ACHN (cell line): ENCODE measurements at places on chromosomes 2 and 18.

DNA sequence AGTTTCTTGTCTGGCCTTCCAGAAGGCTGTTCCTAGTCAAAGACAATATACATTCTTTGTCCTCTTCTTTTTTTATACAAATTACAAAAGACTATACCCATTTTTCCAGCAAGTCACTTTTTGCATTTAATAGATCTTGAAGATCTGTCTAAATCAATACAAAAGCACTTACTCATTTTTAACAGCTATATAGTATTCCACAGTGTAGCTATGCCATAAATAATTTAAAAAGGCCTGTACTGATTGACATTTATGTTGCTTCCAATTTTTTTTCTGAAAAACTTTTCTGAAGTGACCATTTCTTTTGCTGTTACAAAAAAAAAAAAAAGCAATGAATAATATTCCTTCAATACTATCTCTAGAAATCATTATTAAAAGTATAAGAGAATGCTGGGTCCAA lies 30.3 kb upstream of the HNRNPLL start:
- no peak for DNase-seq

DNA sequence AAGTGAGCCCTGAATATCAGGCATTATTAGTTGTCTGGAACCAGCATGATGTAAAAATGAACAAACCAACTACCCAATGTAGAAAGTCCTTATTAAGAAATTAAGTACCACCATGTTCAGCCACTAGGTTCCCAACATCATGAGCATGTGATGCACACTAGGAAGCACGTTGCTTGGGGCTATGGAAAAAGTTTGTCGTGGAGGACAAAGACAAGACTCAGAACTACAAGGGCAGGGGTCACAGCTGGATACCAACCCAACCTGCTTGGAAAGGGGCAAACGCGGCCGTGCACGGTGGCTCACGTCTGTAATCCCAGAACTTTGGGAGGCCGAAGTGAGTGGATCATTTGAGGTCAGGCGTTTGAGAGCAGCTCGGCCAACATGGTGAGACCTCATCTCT lies 64.0 kb downstream of the ADNP2 start:
- no peak for DNase-seq

DNA sequence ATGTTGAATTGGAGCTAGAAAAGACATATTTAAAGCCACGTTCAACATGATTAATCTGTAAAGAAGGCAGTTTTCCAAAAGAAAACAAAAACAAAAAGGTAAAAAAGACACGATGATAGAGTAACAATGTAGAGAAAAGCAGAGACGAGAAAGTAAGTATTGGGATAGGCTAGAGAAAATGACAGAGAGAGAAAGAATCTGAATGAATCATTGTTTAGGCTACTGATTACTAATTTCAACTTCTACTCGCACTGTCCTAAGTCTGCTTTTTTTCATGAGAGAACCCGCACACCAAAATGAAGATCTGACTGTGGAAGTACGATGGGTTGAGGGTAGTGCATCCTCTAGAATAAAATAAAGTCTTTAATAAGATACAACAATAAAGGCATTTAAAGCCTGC lies 1599.2 kb upstream of the TMEFF2 start:
- peak; percentile 30 for DNase-seq

DNA sequence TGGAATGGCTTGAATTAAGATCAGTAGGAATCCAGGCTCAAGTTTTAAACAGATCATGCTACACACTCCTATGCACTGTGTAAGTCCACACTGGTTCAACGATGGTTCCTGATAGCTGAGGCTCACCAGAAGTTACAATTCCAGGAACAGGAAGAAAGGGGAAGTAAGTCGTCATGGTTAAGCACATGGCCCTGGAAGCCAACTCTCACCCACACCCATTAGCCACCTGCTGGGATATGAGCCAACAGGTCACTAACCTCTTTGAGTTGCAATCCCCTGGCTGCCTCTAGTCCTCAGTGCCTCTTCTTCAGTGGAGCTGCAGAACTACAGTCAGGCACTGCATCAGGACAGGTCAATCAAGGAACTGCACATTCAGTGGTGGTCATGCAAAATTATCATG lies 133.5 kb downstream of the TMEM182 start:
- DNase-seq: no peak

DNA sequence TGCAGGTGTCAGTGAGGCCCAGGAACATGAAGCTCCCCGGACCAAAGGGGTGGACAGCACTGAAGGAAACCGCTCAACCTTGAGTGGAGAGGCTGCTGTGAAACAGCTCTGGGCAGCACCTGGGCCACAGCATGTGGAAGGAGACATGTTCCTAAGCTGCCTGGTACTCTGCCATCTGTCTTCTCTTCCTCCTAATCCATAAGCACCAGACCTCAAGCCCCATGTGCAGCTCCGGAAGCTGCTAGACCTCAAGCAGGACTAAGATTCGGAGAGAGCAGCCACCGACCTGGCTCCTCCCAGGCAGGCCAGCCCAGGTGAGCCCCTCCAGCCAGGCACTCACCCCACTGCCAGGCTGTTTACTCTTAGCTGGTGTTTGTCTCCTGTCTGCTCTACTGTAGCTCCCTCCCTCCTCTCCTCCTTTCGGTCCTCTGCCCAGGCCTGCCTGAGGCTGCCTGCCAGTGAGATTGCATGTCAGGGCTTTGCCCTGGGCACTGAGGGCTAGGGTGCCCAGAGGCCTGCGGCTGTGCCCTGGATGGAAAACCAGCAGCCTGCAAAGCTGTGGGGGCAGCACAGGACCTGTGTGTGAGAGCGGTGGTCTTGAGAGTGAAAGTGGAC lies 53.7 kb downstream of the BCL11A start:
- no peak for DNase-seq

DNA sequence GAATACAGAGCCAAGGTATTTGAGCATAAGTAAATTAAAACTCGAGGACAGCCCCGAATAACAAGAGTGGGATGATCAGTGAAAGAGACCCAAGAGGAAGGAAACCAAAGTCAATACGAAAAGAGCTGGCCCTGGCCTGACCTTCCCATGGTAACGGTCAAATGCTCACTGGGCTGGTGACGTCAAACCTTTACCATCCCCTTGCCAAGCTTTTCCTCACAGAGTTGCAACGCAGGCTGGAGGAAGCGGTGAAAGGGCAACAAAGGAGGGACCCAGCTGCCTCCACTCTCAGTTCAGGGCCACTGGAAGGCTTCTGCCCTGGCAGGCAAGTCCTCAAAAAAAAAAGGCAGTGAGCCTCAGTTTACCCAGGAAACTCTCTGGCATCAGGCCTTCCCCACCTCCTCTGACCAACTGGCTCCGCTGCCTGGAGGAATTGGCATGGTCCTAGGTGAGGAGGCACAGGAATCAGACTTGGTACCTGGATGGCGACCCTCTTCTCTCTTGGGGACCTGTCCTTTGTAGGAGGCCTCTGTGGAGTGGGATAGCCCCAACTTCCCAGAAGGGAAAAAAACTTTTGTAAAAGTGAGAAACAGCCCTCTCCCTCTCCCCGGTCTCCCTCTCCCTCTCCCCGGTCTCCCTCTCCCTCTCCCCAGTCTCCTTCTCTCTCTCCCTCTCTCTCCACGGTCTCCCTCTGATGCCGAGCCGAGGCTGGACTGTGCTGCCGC lies 212.4 kb downstream of the ANAPC1 start:
- no peak for DNase-seq

DNA sequence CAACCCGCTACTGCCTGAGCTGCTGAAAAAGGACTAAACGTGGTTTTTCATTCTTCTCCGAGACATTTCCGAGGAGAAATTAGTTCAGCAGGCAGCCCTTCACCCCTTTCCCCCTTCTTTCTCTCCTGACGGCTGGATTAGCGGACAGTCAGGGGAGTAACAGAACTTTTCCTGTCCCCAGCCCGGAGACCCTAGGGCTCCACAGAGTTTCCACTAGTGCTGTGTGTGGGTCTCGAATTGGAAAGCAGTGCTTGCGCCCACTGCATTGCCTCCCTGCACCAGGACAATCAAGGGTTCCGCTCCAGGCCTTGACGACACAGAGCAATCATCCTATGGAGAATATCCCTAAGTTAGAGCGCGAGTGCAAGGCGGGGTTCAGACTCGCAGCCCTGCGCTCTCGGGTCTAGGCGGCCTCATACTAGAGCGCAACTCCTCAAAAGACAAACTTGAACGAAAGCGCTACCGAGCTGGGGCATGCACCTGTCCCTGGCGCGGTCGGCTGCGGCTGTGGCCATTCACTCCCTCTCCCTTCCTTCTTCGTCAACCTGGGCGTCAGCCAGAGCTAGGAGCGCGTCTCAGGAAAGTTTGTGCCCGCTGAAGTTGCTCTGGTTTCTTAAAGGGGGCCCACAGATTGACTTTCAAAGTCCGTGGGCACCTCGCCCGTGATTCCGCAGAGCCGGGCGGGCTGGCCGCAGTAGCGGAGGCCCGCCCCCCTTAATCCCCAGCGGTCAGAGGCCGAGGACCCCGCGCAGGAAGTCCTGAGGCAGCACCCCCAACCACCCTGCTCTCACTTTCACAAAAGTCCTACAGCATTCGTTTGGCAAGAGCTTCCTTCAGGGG lies 801 bp downstream of the OSR1 start:
- DNase-seq: peak; percentile 44

DNA sequence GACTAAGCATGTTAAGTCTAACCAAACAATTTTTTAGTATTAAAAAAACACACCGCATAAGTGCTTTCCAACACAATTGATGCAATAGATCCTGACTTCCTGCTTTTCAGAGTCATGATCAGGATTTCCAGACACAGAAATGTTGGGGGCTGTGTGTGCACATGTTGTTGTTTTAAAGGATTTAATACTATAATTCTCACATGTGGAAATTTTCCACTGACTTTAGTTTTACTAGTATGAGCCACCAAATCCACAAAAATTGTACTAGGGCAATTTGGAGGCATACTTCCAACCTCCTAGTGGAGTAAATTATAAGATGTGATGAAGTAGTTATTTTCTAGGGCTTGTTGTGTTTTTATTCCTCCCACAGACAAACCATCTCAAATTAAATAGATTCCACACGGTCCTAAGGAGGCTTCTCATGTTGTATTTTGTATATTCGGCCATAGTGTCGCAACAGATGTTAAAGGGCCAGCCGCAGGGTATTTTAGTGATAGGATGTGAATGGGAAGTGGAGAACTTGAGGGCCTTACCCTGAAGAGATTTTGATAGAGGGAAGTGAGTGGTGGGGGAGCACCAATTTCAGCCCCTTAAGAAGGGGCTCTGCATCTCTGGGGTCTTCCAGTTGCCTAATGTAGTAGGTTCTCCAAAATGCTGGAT lies 108.9 kb upstream of the KLF7 start:
- no peak for DNase-seq

DNA sequence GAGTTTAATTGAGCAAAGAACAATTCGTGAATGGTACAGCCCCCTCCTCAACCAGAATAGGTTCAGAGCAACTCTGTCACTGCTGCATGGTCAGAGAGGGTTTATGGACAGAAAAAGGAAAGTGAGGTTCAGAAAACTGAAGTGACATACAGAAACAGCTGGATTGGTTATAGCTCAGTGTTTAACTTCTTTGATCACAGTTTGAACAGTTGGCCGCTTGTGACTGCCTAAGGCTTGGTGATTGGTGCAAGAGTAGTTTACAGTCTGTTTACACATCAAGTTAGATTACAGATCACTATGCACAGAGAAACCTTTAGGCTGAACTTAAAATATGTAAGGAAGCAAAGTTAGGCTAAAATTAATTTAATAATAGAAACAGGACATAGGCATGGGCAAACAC lies 459.2 kb downstream of the KCNJ3 start:
- no peak for DNase-seq

GRCh38 chr18:44325903-44326635 lies 354.6 kb upstream of the SETBP1 start:
- DNase-seq: peak; percentile 55

- DNase-seq: no peak
Measured at GRCh38 chr18:26706911-26707351, 158.6 kb downstream of the AQP4 start.

GRCh38 chr2:48391616-48392015 lies 138.3 kb upstream of the STON1 start:
- DNase-seq: no peak

GRCh38 chr2:222796413-222797103 lies 64.3 kb upstream of the ACSL3 start:
- no peak for DNase-seq

DNA sequence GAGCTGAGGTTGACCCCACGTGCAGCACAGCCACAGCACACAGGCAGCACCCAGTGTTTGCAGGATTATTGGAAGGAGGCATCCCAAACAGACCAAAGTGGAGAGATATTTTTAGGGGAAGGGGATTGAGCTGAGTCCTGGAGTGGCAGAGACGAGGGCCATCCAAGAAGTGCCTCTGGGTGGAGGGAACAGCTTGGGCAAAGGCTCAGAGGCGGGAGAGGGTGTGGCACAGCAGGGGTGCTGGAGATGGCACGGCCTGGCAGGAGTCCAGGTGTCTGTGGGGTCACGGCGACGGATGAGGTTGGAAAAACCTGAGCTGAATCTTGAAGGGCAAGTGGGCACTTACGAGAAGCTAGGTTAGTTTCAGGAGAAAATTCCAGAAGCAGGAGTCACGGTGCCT lies 60.6 kb downstream of the INHBB start:
- no peak for DNase-seq

DNA sequence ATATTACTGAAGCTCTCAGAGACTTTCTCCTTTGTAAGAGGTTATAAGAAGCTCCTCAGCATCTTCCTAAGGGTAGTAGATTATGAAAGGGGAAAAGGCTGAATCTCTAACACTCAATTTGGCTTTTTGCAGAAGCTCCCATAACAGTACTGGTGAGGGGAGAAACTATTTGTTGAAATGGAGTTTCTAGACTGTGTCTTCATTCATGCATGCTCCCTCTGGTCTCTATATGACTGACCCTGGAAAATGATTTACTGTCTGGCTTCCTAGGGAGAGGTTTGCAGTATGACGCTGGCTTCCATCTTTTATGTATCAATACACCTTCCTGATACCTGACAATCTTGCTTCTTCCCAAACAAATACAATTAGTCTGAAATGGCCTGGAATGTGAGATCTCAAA lies 63.9 kb downstream of the LDAH start:
- DNase-seq: no peak

- no peak for DNase-seq
Measured at GRCh38 chr2:192948316-192948715, 753.6 kb upstream of the TMEFF2 start.

- DNase-seq: no peak
Measured at GRCh38 chr2:103902347-103902746, 951.6 kb upstream of the POU3F3 start.

- DNase-seq: no peak
Measured at GRCh38 chr18:48355276-48356115, 53.7 kb downstream of the ZBTB7C start.

DNA sequence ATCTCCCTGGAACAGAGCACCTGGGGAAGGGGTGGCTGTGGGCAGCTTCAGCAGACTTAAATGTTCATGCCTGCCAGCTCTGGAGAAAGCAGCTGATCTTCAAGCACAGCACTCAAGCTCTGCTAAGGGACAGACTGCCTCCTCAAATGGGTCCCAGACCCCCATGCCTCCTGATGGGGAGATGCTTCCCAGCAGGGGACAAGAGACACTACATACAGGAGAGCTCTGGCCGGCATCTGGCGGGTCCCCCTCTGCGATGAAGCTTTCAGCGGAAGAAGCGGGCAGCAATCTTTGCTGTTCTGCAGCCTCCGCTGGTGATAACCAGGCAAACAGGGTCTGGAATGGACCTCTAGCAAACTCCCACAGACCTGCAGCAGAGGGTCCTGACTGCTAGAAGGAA lies 294.8 kb downstream of the RND3 start:
- no peak for DNase-seq

- peak; percentile 87 for DNase-seq
Measured at GRCh38 chr2:44244135-44244871, 31.0 kb upstream of the SLC3A1 start.
